Activated naive CD8-positive, alpha-beta T cell treated with anti-CD3 and anti-CD28 coated beads, Interleukin-2, amount 50 U/mL, for 24 hours (primary cell): ENCODE measurements at places on chromosomes 3 and 15.

GRCh38 chr15:98734466-98735199 lies 86.3 kb downstream of the IGF1R start:
- DNase-seq, result no peak

DNA sequence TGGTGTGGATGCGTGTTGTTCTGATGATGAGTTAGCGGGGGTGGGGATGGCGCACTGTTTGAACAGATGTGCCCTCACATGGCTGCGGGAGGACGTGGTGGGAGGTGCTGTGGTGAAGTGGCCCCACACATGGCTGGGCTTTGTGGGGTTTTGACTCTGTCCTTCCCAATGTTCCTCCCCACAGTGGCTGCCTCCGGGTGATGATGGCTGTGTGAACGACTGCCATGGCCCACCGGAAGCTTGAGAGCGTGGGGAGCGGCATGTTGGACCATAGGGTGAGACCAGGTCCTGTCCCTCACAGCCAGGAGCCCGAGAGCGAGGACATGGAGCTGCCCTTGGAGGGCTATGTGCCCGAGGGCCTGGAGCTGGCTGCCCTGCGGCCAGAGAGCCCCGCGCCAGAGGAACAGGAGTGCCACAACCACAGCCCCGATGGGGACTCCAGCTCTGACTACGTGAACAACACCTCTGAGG lies 167.9 kb downstream of the APBA2 start:
- DNase-seq, result no peak

DNA sequence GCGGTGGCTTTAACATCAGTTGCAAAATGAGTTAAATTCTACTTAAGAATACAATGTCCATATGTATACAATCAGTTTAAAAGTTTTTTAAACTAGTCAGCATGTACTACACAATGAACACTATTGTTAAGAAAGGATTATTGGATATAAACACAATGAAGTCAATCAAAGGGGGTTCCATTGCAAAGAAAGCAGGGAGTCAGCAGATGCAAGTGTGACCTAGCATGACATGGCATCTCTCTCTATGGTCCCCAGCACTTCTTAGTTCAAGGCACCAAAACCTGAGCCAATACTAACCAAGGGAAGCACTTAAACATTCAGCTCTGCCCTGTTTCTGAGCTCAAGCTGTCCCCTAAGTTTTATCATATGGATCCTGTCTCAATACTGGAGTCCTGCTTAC lies 17.0 kb downstream of the KLHL6 start:
- no peak for DNase-seq

GRCh38 chr3:36695769-36696137 lies 68.6 kb downstream of the DCLK3 start:
- DNase-seq, result no peak

DNA sequence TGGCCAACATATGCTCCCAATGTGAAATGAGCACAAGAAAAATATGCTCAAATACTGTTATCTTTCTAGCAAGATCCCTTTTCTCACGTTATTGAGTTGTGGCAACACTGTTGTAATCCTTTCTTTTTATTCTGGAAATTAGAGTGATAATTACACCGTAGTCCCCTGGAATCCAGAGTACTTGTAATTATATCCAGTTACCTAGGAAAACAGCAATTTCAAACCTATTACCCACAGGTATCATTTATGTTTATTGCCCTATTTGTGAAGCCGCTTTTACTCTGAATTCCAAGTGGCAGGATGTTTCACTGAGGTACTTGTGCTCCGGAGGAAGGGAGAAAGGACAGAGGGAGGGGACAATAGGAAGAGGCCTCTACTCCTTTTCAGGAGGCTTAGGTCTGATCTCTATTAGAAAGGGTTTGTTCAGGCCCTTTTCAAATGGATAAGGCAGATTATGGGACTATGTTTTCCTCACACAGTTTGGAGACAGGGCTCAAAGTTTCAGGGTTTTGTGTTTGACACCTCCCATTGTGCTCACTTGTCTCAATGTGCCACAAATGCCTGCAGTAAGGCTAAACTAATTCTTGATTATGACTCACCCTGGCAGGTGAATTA lies 646.6 kb downstream of the TUSC7 start:
- DNase-seq, result no peak

GRCh38 chr3:187783098-187783497 lies 37.8 kb upstream of the BCL6 start:
- DNase-seq, result no peak

DNA sequence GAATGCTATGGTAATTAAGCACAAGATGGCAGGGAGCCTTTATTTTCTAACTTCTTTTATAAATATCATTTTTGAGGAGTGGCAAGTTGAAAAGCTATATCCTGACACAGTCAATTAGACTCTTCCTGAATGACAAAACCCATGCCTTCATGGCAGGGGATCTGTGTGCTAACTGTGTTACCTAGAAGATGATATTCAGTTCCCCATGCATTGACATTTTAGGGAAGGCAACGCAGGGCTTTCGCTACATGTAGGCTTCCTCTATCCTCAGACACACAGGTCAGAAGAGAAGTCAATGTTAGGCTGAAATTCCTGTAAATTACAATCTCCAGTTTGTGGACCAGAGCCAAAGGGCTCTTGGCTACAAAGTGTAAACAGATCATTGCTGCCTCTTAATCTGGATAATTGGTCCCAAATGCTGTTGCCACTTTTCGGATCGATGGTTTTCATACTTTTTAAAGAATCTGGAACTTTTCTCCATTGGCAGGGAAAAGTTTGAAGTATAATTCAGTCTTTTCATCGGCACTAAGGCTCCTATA lies 22.6 kb upstream of the NR2F2 start:
- DNase-seq, result no peak

- no peak for DNase-seq
Measured at GRCh38 chr15:48414015-48414414, 82.8 kb downstream of the DUT start.

- peak; percentile 58 for DNase-seq
Measured at GRCh38 chr15:44788748-44789147, 52.4 kb downstream of the TRIM69 start.

GRCh38 chr15:40301467-40302179 lies 6.1 kb downstream of the PLCB2 start:
- DNase-seq, result no peak

- no peak for DNase-seq
Measured at GRCh38 chr3:127033786-127034185, 50.9 kb downstream of the PLXNA1 start.

DNA sequence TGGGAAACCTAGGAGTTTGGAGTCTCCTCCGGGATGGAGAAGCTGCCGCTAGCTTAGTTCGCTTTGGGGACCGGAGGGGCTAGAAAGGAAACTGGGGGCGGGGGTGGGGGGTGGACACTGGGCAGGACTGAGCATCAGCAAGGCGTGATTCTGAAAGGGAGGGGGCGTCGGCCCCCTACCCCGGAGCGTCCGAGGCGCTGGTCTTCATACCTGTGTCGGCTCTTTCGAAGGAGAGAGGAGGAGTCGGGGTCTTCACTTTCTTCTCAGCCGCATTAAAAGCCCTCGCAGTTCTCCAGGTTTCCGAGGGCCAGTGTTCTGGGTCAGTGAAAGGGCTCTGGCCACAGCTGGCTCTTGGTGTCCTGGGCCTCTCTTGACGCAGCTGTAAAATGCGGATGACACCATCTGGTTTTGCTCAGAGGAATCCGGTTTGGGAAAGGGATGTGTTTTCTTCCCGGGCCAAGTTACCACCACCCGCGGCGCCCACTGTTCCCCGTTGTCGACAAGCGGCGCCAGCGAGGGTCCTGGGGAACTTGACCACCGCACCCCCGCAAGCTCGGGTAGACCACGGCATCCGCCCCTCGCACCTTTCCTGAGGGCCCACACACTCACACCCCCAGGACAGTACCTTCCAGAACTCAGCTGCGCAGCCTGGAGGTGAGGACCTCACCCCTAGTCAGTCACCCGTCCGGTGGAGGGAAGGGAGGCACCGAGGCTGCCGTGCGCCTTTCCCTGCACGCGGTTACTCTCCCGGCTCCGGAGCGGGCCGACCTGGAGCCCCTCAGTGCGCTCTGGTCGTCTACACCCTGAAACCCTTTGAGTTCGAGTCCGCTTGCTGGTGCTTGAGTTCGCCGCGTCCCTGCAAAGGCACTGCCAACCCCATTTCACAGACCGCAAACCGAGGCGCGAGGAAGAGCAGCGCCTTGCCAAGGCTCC lies 660 bp downstream of the CCK start:
- no peak for DNase-seq

GRCh38 chr3:191649626-191650025 lies 188.7 kb downstream of the PYDC2 start:
- DNase-seq, result no peak

GRCh38 chr3:170760174-170760526 lies 109.8 kb downstream of the RPL22L1 start:
- DNase-seq, result no peak

- no peak for DNase-seq
Measured at GRCh38 chr3:133292296-133292695, 107.6 kb upstream of the BFSP2 start.

DNA sequence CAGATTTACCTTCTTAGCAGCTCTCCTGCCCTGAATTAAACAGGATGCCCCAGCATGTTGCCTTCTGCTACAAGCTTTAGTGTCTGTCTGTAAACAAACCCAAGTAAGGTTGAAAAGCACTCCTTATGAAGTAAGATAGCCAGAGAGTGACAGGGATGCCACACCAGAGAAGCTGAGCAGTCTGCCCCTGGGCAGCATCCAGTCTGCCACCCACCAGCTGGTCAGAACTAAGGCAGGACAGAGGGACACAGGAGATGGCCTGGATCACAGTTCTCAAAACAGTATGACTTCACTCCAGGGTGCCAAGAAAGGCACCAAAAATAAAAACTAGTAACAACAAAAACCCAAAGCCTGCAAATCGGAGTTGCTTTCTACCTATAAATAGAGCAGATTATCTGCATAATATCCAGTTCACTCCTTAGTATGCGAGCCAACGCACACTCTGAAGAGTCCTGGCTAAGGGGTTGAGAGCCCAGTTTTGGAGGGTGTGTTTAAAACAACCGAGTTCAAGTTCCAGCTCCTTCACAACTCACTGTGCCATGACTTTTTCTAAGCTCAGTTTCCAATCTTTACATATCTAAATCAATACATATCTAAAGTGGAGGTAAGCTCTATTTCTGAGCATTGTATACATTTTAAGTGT lies 198.9 kb downstream of the KCNMB2 start:
- DNase-seq, result no peak

GRCh38 chr3:29420106-29420505 lies 139.2 kb downstream of the RBMS3 start:
- DNase-seq, result no peak

GRCh38 chr3:197791892-197792647 lies 1.0 kb downstream of the LRCH3 start:
- peak; percentile 30 for DNase-seq

- no peak for DNase-seq
Measured at GRCh38 chr3:33392703-33393125, 47.5 kb downstream of the UBP1 start.

DNA sequence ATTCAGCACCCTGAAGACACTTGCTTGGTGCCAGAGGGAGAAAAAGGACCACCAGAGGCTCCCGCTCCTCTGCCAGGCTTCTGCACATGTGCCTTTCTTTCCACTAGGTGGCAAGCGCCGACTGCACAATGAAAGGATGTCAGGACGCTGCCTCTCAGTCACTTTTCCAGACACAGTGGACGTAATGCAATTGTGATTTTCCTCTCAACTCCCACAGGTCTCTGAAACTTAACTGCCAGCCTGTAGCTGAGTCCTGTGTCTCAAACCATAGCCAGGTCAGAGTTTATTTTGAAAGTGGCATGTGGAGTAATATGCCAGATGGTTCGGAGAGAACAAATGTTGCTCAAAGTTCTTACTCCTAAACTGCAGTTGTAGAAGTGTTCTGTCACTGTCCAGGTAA lies 162.9 kb downstream of the ITPR1 start:
- no peak for DNase-seq

- DNase-seq, result no peak
Measured at GRCh38 chr3:182959474-182960350, 20.6 kb downstream of the DCUN1D1 start.

DNA sequence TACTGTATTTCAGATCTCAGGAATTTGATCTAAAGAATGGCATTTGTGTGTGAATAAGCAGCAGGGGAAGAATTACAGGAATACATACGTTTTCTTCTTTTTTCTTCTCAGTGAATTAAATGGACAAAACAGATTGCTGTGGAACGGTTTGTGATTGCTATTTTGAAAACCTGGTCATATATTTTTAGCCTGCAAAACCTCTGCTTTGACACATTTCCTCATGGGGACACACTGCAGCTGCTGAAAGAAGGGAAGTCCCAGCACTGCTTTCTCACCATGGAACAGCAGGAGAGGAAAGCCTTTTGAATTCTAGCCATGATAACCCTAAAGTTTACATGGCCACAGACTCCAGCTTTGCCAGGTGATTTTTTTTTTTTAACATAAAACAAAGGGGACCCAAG lies 315.0 kb downstream of the OXSM start:
- no peak for DNase-seq

GRCh38 chr15:57189466-57189865 lies 186.8 kb upstream of the CGNL1 start:
- no peak for DNase-seq

DNA sequence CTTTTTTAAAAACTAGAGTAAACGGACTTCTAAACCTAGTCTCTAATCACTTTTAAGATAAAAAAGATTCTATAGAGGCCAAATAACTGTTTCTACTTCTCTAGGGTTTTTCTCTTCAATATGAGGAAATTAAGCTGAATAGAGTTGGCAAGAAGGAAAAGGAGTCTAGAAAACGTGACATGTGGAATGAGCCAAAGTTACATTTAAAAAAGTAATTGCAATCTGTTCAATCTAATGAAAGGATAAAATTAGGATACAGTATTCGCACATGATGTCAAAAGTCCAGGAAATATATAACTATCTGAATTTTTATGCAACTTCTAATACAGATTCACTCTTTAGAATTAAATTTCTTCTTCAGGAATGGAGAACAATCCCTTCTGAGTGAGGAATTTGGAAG lies 300.1 kb downstream of the ULK4 start:
- DNase-seq, result no peak

- DNase-seq, result no peak
Measured at GRCh38 chr3:133776794-133777438, 28.7 kb upstream of the SRPRB start.

- DNase-seq, result peak; percentile 29
Measured at GRCh38 chr15:67783303-67783702, 42.0 kb upstream of the SKOR1 start.

DNA sequence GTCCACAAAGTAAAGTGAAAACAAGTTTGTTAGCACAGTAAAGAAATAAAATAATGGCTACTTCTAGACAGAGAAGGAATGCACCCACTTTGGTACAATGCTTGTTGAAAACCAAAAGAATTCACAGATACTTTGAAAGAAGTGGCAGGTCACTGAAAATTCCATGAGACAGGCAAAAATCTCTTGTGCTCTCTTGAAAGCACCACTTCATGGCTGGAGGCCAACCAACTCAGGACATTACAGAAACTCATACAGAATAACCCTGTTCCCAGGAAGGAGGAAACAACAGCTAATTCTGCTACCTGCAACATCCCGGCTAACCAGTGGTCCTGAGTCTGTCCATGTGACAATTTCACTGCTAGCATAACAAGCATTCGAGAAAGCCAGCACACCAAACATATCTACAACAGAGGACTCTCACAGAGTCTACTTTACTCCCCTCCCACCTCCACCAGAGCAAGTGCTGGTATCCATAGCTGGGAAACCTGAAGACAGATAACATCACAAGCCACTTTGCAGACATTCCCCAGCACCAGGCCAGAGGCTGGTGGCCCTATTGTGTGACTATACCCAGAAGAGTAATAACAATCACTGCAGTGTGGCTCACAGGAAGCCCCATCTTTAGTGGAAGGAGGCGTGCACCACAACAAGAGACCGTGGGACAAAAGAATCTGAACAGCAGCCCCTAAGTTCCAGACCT lies 255.3 kb upstream of the SLITRK3 start:
- DNase-seq, result no peak
